ENCODE measurements at places on chromosomes 3 and 15.

DNA sequence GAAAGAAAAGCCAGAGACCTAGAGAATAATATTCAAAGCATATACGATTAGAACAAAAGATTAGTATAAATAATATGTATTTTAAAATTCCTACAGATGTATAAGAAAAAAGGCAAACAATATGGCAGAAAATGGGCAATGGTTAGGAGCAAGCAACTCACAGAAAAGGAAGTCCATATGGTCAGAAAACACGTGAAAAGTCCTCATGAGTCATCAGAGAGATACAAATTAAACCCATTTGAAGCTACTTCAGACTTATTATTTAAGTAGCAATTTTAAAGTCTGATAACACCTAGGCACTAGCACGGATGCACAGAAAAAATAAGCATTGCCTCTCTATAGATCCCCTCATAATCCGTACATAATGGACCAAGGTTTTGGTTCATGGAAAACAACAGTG lies 25.6 kb downstream of the SLC7A14 start:
- no peak for DNase-seq

DNA sequence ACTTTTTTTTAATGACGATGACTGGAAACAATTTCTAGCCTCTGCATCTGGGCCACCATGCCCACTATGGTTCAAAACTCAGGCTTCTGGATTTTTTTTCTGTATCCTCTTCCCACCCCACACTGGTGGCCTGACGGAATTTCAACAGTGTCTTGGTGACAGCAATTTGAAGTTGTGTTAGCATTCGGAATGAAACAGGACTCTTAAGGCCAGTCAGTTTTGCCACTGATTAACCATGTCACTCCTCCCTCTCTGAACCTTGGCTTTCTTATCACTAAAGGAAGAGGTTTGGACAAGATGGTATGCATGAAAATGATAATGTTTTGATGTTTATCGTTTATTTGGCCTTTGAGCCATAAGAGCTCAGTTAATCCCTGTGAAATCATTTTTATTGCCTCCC lies 41.6 kb upstream of the BDH1 start:
- DNase-seq, result no peak

DNA sequence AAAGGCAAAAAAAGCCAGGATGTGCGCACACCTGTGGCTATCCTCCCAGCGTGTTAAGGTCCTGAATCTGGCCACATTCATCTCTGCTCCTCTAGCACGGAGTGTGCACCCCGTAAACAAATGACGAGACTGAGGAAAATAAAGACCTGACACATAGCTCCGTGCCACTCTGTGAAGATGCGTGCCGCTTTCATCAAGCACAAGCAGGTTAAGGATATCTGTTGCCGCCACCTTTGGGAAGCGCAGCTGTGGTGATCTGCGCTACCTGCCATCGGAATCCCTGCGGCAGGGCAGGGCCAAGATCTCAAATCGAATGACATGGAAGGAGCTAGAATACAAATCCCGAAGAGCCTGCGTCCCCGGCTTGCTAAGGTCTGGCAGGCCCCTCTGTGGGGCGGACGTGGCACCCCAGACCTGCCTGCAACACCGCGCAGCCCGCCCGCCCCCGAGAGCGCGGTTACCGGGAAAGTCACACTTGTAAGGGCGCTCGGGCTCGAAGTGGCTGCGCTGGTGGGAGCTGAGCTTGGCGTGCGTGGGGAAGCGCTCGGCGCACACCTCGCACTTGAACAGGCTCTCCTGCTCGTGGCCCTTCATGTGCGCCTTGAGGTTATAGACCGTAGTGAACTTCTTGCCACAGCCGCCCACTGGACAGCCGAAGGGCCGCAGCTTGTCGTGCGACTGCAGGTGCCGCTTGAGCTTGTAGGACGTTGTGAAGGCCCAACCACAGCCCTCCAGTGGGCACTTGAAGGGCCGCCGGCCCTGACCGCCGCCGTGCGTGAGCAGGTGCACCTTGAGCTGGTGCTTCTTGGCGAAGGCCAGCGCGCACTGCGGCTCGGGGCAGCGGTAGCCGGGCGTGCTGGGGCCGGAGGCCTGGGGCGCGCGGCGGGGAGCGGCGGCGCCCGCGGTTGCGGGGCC lies 936 bp downstream of the ZXDC start:
- peak; percentile 23 for DNase-seq

GRCh38 chr3:191425322-191425734 lies 35.6 kb upstream of the PYDC2 start:
- no peak for DNase-seq

GRCh38 chr3:192993411-192993810 lies 75.8 kb upstream of the MB21D2 start:
- DNase-seq, result no peak

DNA sequence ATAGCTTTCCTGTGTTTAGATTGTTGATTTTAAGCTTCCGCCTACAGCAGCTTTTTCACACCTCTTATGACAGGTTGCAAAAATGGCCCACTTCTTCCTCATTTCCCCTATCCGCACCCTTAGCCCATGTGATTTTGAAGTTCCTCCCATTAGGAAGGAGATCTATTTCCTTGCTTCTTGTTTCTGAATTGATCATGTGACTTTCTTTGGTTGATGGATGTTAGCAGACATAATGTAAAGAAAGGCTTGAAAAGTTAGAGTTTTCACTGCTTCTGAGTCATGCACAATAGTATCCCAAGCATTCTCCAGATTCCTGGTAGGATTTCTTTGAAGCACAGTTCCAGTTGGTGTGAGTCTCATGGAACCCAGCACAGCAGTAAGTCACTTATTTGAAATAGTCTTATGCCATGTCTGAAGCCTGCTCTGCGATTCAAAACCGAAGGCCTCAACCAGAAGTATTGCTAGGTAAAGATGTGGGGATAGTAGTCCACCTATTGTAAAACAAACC lies 76.6 kb downstream of the EDEM1 start:
- no peak for DNase-seq

DNA sequence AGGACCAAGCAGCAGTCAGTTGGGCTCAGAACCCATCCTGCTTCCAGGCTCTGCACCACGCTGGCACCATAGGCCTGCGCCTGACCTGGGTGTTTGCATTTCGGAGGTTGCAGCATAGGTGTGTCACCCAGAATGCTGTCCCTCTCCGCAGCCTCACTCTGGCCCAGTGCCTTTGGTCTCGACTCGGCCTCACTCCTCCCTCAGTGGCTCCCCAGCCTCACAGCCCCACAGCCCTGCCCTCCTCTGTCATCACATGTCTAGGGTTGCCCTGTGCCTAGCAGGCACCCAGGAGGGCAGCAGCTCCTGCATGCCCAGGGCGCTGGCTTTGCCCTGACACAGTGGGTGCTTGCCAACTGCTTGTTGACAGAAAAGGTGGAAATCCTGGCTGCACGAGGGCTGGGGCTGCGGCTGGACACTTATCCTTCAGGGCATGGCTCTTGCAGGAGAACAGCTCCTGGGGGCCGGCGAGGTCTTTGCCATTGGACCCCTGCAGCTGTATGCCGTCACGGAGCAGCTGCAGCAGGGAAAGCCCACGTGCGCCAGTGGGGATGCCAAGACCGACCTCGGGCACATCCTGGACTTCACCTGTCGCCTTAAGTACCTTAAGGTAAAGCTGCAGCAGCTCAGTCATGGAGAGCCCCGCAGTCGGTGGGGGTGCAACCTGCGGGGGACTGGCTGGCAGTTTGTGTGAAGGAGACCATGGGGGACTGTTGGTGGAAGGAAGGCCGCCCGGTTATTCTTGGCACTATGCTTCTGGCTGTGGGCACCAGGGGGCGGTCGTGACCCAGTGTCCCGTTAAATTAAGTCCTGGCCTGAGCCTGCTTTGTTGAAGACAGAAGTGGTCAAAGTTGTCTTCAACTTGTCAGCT lies 16.2 kb downstream of the NISCH start:
- no peak for DNase-seq

DNA sequence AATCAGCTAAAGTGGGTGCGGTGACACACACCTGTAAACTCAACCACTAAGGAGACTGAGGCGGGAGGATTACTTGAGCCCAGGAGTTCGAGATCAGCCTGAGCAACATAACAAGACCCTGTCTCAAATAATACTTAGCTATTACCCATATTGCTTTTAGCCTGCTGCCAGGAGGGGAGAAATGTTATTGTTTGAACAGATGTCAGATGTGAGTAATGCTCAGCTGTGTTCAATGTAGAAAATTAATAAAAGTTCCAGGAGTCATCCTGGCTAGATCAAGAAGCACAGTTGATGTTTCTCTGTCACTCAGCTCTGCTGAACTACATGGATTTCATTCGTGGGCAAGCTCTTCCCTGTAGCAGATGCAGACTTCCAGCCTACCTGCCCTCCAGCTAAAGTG lies 22.2 kb downstream of the LSM3 start:
- DNase-seq, result no peak

- peak; percentile 1 for DNase-seq
Observed at GRCh38 chr3:39748002-39748401, 61.4 kb upstream of the MYRIP start.

DNA sequence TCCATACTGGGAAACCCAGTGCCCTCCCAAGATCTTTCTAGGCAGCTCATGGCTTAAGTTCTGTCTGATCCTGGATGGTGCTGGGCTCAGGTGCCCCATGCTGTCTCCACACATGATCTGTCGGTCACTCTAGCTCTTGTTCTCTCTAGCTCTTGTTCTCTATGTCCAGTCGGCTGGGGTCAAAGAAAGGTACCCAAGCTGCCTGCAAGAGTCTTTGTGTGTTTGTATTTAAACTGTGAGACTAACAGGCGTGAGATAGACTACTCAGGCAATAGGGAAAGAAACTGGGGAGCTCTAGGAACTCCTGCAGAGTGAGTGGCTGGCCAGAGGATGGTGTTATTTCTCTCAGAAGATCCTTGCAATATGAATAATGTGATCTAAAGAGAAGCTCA lies 40.2 kb downstream of the GPR156 start:
- DNase-seq, result peak; percentile 64

- no peak for DNase-seq
Observed at GRCh38 chr15:84783493-84784251, 33.5 kb upstream of the ALPK3 start.

GRCh38 chr15:67006083-67007065 lies 59.0 kb upstream of the SMAD3 start:
- DNase-seq, result no peak

DNA sequence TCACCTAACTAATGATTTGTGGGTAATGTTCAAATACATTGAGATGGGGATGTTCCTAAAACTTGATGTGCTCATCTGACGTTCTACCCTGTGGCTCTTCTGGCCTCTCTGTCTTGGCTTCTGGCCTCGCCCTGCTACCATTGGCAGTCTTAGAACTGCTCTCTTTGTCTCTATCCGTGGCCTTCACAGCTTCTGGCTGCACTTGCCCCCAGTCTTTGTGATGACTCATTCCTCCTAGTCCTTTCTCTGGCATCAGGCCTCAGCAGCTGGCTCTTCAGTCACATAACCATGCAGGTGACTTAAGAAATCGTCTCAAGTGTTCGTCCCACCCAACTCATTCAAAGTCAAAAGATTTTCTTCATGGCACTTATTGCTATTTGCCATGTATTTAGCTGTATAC lies 188.1 kb downstream of the BBX start:
- no peak for DNase-seq

DNA sequence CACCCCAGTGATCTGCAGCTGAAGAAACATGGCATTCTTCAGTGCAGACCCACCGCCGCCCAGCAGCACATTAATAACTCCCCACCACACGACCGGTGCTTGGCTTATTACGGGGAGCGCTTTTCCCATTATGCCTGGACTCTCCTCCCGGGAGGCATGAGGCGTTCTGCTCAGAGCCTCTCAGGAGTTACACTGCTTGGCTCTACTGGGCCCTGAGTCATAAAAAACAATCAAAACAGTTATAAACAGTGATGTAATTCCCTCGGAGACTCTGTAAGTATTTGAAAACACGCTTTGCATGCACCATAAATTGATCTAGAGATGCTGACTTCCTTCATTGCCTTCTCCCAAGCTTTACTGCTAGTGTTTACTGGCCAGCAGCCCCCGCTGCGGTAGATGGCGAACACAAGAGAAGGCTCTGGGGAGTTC lies 77.1 kb upstream of the SNRPA1 start:
- DNase-seq, result no peak

- no peak for DNase-seq
Observed at GRCh38 chr3:161222662-161223061, 1.6 kb downstream of the NMD3 start.

DNA sequence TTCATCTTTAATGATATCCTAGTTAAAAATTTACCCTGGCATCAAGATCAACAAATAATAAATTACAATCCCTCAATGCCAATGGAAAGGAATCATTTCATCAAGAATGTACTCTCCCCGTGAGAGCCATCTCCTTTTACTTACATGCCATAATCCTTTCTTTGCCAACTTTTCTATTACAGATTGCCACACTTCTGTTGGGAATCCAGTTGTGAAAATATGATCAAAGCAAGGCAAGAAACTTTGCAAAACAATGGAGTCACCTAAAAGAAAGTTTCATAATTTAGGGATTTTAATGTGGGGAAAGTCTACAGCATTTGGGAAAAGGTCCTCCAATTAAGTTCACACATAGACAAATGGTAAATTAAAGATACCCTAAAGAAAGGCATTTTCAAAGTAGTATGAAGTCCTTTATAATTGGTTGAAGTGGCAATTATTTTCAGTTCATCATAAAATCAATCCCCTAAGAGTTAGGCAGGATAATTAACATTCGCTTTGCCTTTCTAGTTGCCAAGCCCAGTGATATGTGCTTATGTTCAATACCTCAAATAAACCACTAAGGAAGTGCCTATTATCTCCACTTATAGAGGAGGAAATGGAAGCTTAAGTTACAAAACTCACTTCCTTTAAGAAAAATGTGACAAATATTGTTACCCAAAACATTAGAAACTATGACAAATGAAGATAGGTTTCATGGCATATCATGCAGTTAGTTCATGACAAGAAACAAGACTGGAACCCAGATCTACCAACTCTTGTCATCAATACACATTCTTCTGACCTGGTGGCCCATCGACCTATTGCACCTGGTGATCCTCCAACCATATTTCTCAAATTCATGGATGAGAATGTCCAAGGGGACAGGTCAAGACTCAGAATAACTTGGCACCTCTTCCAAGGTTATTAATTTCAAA lies 49.1 kb downstream of the TRANK1 start:
- no peak for DNase-seq

- DNase-seq, result no peak
Observed at GRCh38 chr3:156418428-156418827, 136.5 kb downstream of the SSR3 start.

DNA sequence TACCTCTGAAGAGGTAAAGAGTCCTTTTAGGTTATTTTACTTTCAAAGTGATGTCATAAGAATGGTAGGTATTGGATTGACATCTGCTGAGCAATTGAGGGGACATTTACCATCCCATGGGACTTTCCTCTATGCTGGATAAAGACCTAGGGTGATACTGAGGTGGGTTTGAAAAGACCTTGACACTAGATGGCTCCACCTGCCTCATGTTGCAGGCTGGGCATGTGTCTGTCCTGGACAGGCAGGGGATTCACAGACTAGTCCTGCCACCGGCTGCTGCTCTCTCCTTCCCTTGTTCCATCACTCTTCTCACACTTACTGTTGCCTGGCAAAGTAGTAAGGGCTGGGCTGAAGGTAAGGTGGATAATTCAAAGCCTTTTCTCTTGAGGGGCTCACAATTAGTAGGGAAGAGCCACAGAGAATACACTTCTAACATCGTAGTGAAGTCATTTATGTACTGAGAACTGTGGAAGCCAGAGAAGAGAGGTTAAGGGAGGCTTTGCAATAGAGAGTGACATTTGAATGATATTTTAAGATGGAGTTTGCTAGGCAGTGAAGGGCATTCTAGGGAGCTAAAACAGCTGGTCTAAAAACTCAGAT lies 27.7 kb downstream of the TRAK1 start:
- DNase-seq, result peak; percentile 4

GRCh38 chr3:41331041-41331440 lies 131.7 kb downstream of the CTNNB1 start:
- DNase-seq, result no peak
